AG04449 (cell line): ENCODE measurements at places on chromosomes 2 and 18.

DNA sequence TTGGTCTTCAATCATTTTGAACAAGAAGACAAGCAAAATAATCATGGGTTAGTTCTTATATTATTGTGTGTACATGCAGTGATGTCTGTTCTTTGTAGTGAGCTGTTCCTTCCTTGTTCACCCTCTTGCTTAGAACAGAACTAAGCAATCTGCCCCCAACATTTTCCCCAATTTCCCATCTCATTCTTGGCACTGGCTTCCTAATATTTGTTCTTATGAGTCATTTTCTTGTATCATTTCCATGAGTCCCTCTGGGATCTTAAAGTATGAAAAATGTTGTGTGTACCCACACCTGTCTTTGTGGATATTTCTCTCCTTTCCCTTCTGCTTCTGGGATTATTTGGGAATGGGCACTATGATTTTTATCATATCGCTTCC, 3.5 kb upstream of the IL1B start:
- no peak for DNase-seq

GRCh38 chr18:11437046-11437445, 172.3 kb upstream of the SLC35G4 start:
- peak; percentile 5 for DNase-seq

GRCh38 chr2:227862227-227862740, 9.1 kb upstream of the DAW1 start:
- no peak for DNase-seq

GRCh38 chr2:81714817-81715216, 1410.3 kb upstream of the LRRTM1 start:
- no peak for DNase-seq

DNA sequence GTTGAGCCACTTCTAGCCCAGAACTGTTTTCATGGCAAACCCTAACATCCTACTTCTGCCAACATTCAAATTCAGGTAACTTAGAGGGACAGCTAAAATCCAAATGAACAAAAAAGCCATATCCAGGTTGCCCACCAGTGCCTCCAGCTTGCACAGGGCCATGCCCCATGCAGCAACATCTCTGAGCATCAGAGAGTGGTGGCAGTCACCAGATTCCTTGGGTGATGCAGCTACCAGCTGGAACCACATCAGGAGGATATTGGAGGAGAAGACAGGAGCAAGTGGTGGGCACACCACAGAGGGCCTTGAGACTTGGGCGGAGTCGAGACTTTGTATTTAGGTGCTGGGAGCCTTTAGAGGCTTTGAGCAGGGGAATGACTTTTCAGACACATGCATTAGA, 50.5 kb downstream of the SDC1 start:
- no peak for DNase-seq

- no peak for DNase-seq
Measured at GRCh38 chr2:147364597-147364996, 480.2 kb upstream of the ACVR2A start.

- DNase-seq = no peak
Measured at GRCh38 chr2:70049255-70049654, 38.0 kb upstream of the PCBP1 start.

- DNase-seq = no peak
Measured at GRCh38 chr2:240919161-240919781, 13.1 kb downstream of the CROCC2 start.

DNA sequence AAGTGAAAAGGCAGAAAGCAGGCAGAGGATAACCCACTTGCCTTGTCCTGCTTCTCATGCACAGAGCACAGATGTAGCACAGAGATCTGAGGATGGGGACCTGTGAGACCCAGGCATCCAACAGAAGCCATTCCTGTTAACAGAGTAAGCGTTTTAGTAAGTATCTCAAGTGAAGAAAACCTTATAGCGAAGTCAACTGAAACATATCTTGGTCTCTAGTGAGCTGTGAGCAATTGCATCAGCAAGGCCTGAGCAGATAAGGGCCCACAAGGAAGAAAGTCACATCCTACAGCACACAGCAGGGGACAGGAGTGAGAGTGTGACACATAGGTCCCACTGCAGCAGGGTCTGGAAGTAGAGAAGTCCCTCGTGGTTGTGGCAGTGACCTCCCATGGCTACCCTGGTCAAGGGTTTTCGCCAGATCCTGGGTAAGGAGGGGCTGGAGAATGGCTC, 248.7 kb upstream of the TNP1 start:
- DNase-seq = no peak

DNA sequence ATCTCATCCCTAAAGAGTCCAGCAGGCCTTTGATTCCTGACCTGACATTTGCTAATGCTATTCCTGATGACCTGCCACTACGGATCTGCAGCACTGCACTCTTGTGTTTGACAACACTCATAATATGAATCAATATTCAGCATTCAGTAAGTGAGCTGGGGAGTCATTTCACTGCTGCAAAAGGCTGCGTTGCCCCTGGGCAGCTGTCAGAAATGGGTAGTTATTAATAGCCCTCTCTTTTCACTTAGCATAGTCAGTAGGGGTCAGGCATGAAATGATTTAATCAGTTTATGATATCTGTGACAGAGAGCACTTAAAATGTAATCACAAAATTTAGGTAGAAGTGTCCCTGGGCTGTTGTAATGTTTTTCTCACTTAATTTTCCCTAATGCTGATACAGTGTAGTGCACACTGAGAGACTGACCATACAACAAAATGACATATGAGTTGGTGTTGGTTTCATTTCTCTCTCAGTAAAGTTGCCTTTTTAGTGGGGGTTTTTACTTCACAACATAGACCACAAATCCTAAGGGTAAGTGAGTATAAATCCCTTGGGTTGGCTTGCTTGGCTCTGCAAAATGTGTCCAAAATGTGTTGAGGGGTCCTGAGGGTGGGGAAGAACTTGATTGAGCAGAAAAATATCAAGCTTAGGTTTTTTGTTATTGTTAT, 184.8 kb downstream of the CAMKMT start:
- no peak for DNase-seq

DNA sequence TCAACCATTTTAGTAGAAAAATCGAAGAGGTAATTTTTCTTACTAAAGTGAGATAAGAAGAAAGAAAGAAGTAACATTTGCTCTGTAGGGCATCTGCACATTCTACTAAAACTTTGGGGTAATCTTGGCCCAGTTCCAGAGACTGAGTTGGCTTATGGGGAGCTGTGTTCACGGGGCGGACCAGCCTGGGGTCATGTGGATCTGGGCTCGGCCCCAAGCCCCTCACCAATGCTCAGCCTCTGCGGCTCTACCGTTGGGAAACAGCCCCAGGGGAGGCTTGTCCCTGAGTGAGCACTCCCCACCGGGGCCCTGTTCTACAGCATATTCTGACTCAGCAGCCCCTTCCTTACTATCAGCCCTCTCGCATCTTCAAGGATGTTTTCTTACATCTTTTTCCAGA, 132.3 kb downstream of the RTP5 start:
- DNase-seq = no peak

- no peak for DNase-seq
Measured at GRCh38 chr2:219388907-219389156, 1.1 kb upstream of the DNPEP start.

- DNase-seq = no peak
Measured at GRCh38 chr18:78859686-78860085, 119.9 kb upstream of the SALL3 start.

- no peak for DNase-seq
Measured at GRCh38 chr18:34867520-34867919, 157.4 kb downstream of the DTNA start.

DNA sequence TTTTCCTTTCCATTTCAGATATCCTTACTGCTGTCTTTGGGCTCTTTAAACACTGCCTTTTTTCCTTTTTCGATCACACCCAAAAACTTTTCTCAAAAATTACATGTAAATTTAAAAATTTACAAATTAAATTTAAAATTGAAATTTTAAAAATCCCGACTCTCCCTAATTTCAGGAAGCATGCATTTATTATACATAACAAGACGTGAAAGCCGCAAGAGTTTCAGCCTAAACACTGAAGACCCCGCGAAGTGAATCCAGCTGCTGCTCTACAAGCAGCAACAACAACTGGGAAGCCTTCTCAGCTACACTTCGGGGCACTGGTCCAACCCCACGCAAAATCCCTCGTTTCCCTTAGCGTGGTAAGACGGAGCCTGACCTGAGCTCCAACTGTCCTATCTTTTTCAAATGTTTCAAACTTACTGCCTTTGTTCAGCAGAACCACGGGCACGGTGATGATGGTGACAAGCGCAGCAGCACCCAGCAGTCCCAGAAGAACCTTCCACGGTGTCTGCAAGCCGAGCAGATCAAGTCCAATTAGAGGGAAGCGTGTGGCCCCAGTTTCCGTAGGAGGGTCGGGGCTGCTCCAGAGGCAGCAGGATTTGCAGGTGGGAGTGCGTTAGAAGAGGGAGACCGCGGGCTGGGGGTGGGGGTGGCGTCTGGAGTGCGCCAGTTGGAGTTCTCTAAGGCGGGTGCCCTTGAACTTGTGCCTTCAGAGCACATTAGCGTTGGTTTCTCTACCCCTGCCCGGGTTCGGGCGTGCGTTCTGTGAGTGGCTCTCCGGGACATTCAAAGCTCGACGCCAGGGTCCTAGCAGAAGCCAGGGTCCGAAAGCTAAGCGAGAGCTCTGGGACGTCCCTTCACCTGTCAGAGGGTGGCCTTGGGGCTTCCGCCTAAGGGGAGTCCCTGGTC, 783 bp downstream of the DPP4 start:
- no peak for DNase-seq

DNA sequence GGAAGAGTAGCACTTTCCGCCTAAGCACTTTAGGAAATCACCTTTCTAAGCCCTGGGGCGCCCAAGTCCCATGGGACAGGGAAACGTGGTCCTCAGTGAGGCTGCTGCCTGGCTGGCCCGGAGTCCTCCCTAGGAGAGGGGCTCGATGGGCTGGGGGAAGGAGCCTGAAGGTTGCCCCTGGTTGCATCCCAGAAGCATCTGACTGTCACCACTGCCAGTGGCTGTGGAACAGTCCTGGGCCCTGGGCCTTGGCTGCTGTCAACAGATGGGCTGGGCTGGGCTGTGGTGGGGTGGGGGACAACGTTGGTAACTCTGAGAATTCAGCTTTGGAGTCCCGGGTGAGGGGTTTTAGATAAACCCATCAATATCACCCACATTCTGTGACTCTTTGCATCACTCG, 22.5 kb downstream of the ASB1 start:
- no peak for DNase-seq

GRCh38 chr2:191453761-191454160, 208.6 kb downstream of the MYO1B start:
- DNase-seq = no peak

DNA sequence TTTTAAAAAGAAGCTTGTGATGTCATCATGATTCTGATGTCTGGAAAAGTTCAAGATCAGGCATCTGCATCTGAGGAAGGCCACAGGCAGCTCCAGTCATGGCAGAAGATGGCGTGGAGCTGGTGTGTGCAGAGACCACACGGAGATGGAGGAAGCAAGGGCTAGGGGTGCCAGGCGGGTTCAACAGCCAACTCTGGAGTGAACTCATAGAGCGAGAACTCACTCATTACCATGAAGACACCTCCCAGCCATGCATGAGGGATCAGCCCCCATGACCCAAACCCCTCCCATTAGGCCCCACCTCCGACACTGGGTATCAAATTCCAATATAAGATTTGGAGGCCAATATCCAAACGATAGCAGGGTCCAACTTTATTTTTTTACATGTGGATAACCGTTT, 61.6 kb downstream of the KCNG2 start:
- no peak for DNase-seq

GRCh38 chr2:217127744-217128143, 267.9 kb upstream of the TNP1 start:
- no peak for DNase-seq

DNA sequence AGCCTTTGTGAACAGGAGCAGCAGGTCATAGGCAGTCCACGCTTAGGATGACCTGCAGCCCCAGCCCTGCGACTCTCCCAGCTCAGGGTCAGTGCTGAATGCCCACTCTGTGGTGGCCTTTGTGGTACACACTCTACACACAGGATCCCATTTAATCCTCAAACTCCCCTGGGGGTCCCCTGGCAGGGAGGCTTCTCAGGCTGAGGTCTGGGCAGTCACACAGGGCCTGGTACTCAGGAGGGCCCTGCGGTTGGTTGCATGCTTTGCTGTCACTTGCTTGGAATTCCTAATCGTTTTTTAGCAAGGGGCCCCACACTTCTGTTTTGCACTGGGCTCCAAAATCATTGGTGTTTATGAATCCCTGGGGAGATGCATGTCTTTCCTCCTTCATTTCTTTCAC, 113.0 kb downstream of the EML6 start:
- no peak for DNase-seq

DNA sequence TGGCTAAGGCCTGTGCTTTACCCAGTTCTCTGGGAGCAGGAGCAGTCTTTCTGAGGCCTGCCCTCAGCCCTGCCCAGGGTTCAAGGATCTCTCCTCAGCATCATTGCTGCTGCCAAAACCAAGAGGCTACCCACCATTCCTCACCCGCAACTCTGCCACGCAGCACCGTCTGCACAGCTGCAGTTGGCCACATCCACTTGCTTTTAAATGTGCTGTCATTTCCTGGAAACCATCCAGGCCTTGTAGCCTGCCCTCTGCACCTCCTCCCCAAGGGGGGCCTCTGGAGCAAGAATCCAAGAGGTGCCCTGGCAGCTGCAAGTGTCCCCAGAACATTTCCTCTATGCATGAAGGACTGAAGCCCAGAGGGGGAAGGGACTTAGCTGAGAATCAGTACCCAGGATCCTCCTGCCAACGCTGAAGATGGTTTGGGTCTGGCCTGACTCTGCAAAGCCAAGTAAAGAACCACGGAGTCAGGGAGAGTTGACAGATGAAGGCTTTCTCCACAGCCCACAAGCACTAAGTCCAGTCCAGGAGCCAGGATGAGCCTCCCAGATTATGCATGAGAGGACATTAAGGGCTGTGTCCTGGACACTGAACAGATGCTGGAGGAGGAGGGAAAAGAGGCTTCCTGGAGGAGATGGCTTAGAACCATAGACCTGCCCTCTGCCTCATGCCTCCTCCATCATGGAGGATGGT, 14.9 kb downstream of the EMX1 start:
- no peak for DNase-seq

DNA sequence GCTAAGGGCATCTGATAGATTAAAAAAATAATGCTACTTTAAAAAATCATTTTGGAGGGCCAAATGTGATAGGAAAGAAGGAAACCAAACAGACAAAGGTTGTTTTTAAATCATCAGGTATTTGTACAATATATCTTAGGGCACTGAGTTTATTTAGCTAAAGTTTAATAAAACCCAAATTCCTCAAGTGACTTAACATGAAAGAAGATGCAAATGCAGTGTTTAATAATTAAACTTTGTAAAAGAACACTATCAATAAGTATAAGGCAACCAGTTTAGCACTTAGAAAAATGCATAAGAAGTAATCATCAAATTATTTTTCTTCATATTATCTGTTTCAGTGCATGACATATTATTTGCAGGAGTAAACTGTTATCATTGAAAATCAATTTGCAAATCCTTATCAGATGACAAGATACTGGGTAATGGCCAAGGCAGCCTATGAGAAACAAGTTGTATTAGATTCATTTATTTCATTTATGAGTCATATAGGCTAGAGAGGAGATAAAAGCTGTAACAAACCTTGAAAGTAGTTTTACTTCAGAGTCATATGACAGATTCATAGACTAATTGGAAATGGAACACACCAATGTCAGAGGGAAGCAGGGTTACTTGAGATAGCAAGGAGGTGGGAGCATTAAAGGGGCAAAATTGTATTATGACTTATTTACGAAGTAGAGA, 165.5 kb downstream of the GCA start:
- no peak for DNase-seq
